Thoracic aorta (tissue), 2 donors: ENCODE measurements at places on chromosomes 11 and 22.

DNA sequence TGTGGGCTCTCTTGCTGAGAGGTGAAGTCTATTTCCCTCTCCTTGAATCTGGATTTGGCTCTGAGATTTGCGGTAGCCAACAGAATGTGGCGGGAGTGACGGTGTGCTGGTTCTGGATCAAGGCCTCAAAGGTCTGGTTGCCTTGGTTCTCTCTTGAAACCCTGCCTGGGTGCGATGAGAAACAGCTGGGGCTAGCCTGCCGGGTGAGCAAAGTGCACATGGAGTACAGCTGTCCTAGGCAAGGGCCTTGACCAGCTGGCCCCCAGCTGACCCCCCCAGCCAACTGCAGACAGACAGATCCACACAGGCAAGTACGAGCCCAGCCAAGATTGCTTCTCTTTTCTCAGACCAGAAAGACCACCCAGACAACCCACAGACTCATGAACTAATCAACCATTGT, 10.8 kb downstream of the SUN2 start:
- no peak overlapping the region for H3K27ac ChIP-seq
- H3K36me3 ChIP-seq: peaks cover 90% of the 10 kb centered on the region
- H3K27me3 ChIP-seq: no peaks in the 10 kb centered on the region
- H3K4me3 ChIP-seq: no peak overlapping the region
- no peaks in the 10 kb centered on the region for H3K4me1 ChIP-seq

DNA sequence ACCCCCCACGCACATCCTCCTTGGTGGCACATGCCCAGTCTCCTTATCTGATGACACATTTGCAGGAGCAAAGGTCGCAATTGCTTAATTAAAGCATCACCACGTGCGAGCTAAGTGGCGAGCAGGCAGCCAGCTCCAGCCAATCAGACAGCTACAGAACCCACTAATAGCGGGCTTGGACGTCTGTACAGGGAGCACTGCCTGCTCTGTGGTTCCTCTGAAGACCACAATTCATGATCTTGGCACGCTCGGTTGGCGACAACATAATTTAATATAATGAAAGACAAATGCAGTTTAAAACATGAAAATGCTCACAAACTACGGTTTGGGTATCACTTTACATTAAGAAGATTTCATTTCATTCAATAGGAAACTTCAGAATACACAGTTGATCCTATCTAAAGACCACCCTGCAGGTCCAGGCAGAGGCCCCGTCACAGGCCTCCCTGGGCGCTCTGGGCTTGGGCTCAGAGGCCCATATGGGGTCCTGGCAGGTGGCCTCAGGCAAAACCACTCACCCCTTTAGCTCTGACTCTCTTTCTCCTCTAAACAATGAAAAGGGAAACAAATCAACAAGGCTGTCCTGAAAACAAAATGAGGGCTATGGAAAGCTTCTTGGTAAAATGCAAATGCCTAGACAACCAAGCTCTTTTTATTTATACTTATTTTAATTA, 10.4 kb downstream of the PACSIN2 start:
- H3K36me3 ChIP-seq: no peaks in the 10 kb centered on the region
- H3K4me1 ChIP-seq: peaks cover 97% of the 10 kb centered on the region
- no peak overlapping the region for H3K4me3 ChIP-seq
- DNase-seq: no peak
- H3K27ac ChIP-seq: no peak overlapping the region

DNA sequence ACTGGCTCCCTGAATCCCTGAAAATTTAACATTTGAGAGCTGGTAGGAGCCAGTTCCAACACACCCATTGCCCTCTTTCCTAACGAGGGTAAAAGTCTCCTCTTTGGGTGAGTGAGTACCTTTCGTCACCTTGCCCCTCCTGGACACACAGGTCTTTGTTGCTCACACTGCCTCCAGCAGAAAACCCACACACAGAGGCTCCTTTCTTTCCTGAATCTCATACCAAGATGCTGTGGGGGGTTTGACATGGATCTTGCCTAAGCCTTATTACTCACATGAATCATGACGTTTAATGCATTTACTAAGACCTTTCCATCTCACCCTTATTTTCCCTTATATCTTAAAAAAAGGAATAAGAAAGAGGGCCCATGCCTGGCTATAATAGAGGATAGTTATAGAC, 53.0 kb downstream of the PARVA start:
- no peaks in the 10 kb centered on the region for H3K36me3 ChIP-seq
- H3K27me3 ChIP-seq: no peaks in the 10 kb centered on the region
- H3K4me3 ChIP-seq: peak overlapping the region; percentile 26
- DNase-seq: no peak
- peaks cover 56% of the 10 kb centered on the region for H3K4me1 ChIP-seq

DNA sequence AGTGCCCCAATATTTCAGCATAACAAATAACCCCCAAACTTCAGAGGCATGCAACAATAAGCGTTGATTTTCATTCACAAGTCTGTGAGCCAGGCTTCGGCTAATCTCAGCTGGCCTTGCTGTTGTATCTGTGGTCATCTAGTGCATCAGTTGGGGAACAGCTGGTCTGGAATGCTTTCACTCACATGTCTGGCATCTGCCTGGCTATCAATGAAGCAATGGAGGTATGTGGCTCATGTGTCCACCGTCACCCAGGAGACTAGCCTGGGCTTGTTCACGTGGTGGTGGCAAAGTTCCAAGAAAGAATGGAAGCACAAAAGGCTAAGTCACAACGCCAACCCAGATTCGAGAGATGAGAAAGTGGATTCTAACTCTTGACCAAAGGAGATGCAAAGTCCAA, 304.8 kb upstream of the ISX start:
- no peak overlapping the region for H3K27ac ChIP-seq
- no peak overlapping the region for H3K4me3 ChIP-seq
- H3K4me1 ChIP-seq: no peaks in the 10 kb centered on the region
- no peaks in the 10 kb centered on the region for H3K27me3 ChIP-seq
- DNase-seq: no peak

DNA sequence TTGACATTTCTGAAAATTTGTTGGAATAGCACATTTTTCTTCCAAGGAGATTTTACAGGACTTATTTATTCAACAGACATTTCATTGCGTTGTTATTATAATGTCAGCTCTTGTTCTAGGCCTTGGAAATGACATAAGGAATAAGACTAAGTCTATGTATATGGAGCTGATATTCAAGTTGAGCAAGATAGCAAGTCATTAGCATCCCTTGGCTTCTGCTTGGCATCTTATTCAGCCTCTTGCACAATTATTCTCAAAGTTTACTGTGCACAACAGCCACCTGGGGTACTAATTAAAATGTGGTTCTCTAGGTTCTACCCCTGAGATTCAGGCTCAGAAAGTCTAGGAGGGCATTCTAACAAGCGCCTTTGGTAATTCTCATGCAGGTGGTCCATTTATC, 304.8 kb upstream of the DDI1 start:
- peaks cover 20% of the 10 kb centered on the region for H3K4me1 ChIP-seq
- H3K27me3 ChIP-seq: no peaks in the 10 kb centered on the region
- H3K27ac ChIP-seq: no peak overlapping the region
- H3K4me3 ChIP-seq: no peak overlapping the region

DNA sequence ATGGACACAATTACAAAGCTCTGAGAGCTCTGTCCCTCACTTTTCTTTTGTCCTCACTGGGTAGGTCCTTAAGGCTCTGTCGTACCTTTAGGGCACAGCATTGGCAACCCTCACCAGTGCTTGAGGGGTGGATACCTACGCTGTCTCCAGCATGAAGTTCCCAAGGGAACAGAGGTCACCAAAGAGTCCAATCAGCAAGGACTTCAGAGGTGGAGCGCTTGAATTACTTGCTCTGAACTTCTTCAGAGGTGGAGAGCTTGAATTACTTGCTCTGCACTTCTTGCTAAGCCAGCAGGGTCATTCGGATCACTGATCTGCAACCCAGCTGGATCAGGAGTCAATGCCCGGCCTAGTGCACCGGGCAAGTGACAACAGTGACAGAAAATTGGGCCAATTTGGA, 35.1 kb downstream of the RRP7A start:
- no peaks in the 10 kb centered on the region for H3K27me3 ChIP-seq
- no peak overlapping the region for H3K27ac ChIP-seq
- no peaks in the 10 kb centered on the region for H3K4me1 ChIP-seq

- DNase-seq: no peak
- no peaks in the 10 kb centered on the region for H3K27me3 ChIP-seq
- H3K4me1 ChIP-seq: peaks cover 36% of the 10 kb centered on the region
- H3K4me3 ChIP-seq: no peak overlapping the region
- no peaks in the 10 kb centered on the region for H3K36me3 ChIP-seq
- H3K27ac ChIP-seq: peak overlapping the region; percentile 19
Measured at GRCh38 chr11:86617502-86617901, 54.9 kb downstream of the ME3 start.

- DNase-seq: no peak
- no peak overlapping the region for H3K27ac ChIP-seq
- H3K27me3 ChIP-seq: no peaks in the 10 kb centered on the region
- peaks cover 30% of the 10 kb centered on the region for H3K4me1 ChIP-seq
- H3K4me3 ChIP-seq: no peak overlapping the region
Measured at GRCh38 chr11:45166604-45166897, 20.1 kb downstream of the PRDM11 start.

DNA sequence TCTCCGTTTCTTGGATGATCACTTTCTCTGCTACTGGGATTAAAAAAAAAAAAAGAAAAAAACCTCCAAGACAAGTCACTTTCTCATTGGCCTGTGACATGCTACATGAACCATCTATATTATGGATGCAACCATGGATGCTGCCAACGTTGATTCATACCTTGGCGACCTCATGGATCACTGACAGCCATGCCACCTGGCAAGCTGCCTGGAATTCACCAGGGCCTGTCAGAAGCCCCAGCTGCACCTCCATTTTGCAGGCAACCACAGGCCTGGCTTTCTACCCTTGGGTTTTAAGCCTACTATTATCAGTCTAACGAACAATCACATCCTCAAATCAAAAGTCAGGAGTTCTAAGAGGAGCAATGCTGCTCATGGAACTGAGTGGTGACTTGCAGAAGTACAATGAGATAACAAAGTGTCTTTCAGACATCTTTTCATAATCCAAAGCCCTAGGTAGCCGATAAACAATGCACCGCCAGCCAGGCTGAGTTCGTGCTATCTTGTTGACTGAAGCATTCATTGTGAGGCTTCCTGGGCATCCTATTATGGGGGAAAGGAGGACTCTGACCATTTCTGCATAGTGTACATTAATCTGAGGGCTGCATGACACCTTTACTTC, 48.0 kb upstream of the CADM1 start:
- H3K27ac ChIP-seq: no peak overlapping the region
- H3K36me3 ChIP-seq: no peaks in the 10 kb centered on the region
- no peaks in the 10 kb centered on the region for H3K27me3 ChIP-seq
- H3K4me1 ChIP-seq: no peaks in the 10 kb centered on the region

DNA sequence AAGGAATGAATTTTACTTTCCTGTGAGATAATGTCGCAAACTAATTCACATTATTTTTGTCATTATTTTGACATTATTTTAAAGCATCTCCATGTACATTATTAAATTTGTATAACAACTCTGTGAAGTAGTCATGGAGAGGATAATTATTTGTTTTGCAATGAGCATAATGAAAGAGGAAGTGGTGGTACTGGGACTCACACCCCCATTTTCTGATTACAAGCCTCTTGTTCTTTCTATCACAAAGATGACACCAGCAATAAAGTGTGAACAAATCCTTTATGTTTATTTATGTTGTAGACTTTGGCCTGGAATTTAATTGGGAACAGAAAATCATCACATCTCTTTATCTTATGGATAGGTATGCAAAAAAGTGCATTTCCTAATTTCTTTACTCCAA, 522.6 kb downstream of the TMEM135 start:
- no peaks in the 10 kb centered on the region for H3K36me3 ChIP-seq
- no peak overlapping the region for H3K27ac ChIP-seq
- no peaks in the 10 kb centered on the region for H3K27me3 ChIP-seq
- H3K4me3 ChIP-seq: no peak overlapping the region
- no peak for DNase-seq

- H3K27ac ChIP-seq: peak overlapping the region; percentile 91
- no peak for DNase-seq
- H3K4me1 ChIP-seq: peaks cover 93% of the 10 kb centered on the region
- no peak overlapping the region for H3K4me3 ChIP-seq
- no peaks in the 10 kb centered on the region for H3K27me3 ChIP-seq
Measured at GRCh38 chr22:24144056-24144777, 37.1 kb upstream of the SUSD2 start.

DNA sequence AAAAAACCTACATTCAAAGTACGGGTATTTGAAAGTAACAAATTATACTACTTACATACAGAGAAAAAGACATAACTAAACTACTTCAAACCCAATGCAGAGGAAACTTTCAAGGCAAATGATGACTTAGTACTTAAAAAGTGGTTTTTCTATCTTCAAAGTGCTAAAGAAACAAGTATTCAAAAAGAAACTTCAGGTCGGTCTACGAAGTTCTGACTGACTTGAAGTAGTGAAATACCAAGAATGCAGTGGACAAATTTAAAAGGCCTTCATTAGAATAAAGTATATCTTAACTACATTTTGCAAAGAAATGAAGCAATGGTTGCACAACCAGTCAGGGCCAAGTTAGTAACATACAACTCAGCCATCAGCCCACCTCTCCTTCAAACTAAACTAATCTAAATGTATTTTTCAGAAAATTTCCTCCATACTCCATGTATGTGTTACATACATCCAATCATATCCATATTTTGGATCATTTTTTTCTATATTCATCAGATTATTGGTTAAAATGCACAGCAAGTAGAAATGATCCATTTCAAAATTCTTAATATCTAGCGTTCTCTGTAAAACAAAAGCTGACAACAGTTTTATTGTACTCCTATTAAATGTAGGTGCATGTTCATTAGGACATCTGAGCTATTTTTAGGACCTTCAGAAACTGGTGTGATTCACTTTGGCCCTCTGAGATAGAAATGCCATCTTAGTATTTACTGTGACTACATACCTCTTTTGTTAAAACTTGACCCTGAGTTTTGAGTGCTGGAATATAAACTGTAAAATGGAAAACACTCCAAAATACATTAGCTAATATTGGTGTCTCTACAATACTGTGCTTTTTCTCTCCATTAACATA, 49.9 kb downstream of the BIRC2 start:
- H3K4me1 ChIP-seq: peaks cover 3% of the 10 kb centered on the region
- no peak overlapping the region for H3K27ac ChIP-seq
- no peak for DNase-seq
- no peaks in the 10 kb centered on the region for H3K27me3 ChIP-seq
- no peak overlapping the region for H3K4me3 ChIP-seq

GRCh38 chr11:126328001-126328390, 24.1 kb downstream of the DCPS start:
- H3K4me3 ChIP-seq: no peak overlapping the region
- H3K36me3 ChIP-seq: peaks cover under 1% of the 10 kb centered on the region

- no peak overlapping the region for H3K27ac ChIP-seq
- no peaks in the 10 kb centered on the region for H3K4me1 ChIP-seq
- no peaks in the 10 kb centered on the region for H3K27me3 ChIP-seq
Measured at GRCh38 chr11:90884181-90884580, 661.3 kb upstream of the CHORDC1 start.

DNA sequence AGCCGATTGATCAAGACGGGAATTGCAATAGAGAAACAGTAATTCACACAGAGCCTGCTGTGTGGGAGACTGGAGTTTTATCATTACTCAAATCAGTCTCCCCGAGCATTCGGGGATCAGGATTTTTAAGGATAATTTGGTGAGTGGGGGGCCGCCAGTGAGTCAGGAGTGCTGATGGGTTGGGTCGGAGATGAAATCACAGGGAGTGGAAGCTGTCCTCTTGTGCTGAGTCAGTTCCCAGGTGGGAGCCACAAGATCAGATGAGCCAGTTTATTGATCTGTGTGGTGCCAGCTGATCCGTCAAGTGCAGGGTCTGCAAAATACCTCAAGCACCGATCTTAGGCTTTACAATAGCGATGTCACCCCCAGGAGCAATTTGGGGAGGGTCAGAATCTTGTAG, 15.5 kb downstream of the MTFP1 start:
- H3K27ac ChIP-seq: no peak overlapping the region
- no peaks in the 10 kb centered on the region for H3K36me3 ChIP-seq
- H3K4me1 ChIP-seq: no peaks in the 10 kb centered on the region
- no peak overlapping the region for H3K4me3 ChIP-seq
- H3K27me3 ChIP-seq: no peaks in the 10 kb centered on the region
- no peak for DNase-seq
